PC-3 (cell line): ENCODE measurements at places on chromosomes 7 and 10. TPM values are rescaled to one million over a fixed set of nuclear protein-coding genes. Genes with fewer than 3 reads are reported as not detected.

Gene PPP1R3C
- 0.17 TPM in 1 of 2 replicates, not detected in the other for total RNA-seq

Gene TMEM130
- not detected in 2 replicates for total RNA-seq

Gene CTAGE15
- total RNA-seq, result 0.29 and 1.3 TPM in 2 replicates

Gene SPDYE8
- not detected in 2 replicates for total RNA-seq

- DNase-seq, result no peak
- H3K4me1 ChIP-seq, result peaks cover 6% of the 10 kb centered on the region; the same call in 1 of the 2 replicates
- no peaks in the 10 kb centered on the region for H3K27me3 ChIP-seq
- no peak overlapping the region for H3K4me3 ChIP-seq
- H3K27ac ChIP-seq, result no peak overlapping the region
- no peaks in the 10 kb centered on the region for H3K36me3 ChIP-seq
Measured at GRCh38 chr7:80414331-80414730, 97.5 kb downstream of the GNAT3 start.

GRCh38 chr7:27442455-27442854 is 199.9 kb downstream of the EVX1 start:
- DNase-seq, result peak; percentile 94
- peaks cover 23% of the 10 kb centered on the region for H3K4me1 ChIP-seq
- peak overlapping the region; percentile 72 for H3K27ac ChIP-seq
- H3K36me3 ChIP-seq, result no peaks in the 10 kb centered on the region
- H3K27me3 ChIP-seq, result no peaks in the 10 kb centered on the region

GRCh38 chr7:80330434-80330833 is 181.4 kb downstream of the GNAT3 start:
- no peaks in the 10 kb centered on the region for H3K4me1 ChIP-seq
- H3K4me3 ChIP-seq, result no peak overlapping the region
- DNase-seq, result no peak
- H3K27me3 ChIP-seq, result no peaks in the 10 kb centered on the region
- no peak overlapping the region for H3K27ac ChIP-seq

- H3K27me3 ChIP-seq, result no peaks in the 10 kb centered on the region
- H3K4me3 ChIP-seq, result no peak overlapping the region
- no peak overlapping the region for H3K27ac ChIP-seq
- H3K36me3 ChIP-seq, result no peaks in the 10 kb centered on the region
- no peaks in the 10 kb centered on the region for H3K4me1 ChIP-seq
Measured at GRCh38 chr7:97623333-97623732, 108.6 kb upstream of the TAC1 start.

DNA sequence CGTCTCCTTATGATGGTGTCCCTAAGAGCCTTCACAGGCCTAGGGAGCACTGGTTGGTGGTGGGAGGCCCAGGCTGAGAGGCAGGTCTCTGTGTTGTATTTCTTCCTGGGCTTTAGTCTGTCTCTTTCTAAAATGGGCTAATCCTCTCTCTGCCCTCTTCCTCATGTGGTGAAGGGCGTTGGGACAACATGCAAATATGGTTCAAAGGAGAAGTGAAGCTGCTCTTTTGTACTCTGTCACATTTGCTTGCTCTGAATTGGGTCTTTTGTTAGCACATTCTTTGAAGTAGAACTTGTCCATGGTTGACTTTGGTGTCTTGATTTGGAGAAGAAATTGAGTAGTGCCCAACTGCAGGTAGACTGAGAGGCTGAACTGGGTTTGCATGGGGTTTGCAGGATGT is 814 bp downstream of the HK1 start:
- no peaks in the 10 kb centered on the region for H3K27me3 ChIP-seq
- no peak overlapping the region for H3K4me3 ChIP-seq
- H3K4me1 ChIP-seq, result no peaks in the 10 kb centered on the region
- no peak for DNase-seq
- H3K36me3 ChIP-seq, result no peaks in the 10 kb centered on the region

DNA sequence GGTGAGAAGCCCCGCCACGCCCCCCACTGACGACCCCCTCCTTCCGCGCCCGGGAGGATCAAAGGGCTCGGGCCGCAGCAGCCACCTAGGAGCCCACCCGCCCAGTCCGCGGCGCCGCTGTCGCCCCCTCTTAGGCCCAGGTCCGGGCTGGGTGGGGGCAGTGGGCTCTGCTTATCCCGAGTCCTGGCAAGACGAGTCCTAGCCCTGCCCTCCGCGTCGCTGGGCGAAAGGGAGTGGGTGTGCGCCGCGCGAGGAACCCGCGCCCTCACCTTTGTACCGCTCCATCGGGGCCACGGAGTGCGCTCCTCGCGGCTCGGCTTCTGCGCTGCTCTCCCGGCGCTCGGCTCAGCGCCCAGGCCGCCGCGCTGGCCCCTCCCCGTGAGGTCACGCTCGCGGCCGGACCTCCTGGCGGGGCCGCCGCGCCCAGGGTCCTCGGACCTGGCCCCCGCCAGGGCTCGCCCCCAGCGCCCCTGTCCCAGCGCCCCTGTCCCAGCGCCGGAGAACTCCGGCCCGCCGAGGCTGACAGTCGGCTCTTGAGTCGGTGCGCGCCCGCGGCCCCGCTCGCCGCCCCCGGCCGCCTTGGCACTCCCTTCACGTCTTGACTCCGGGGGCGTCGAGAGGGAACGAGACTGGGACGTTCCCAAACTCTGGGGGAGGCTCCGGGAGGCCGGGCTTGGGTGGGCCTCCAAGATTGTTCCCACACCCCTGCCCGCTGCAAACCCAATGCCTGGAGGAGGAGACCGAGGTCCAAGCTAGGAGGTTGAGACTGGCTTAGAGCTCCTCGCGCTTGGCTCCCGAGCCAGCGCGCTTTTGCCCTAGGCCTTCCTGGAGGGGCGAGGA is at the start of gene AFAP1L2:
AFAP1L2 (minus strand) TSS at position 332 of the 840 bp plus-strand sequence; CDS start at position 285, 47 bp downstream.
- H3K36me3 ChIP-seq, result no peaks in the 10 kb centered on the region
- H3K27ac ChIP-seq, result no peak within 1 kb of the TSS
- peaks cover 8% of the 10 kb centered on the region; the same call in 1 of the 2 replicates for H3K4me1 ChIP-seq
- H3K27me3 ChIP-seq, result 0 out of 2 replicates have a peak, but pooled peaks cover 13% of the 10 kb centered on the region

DNA sequence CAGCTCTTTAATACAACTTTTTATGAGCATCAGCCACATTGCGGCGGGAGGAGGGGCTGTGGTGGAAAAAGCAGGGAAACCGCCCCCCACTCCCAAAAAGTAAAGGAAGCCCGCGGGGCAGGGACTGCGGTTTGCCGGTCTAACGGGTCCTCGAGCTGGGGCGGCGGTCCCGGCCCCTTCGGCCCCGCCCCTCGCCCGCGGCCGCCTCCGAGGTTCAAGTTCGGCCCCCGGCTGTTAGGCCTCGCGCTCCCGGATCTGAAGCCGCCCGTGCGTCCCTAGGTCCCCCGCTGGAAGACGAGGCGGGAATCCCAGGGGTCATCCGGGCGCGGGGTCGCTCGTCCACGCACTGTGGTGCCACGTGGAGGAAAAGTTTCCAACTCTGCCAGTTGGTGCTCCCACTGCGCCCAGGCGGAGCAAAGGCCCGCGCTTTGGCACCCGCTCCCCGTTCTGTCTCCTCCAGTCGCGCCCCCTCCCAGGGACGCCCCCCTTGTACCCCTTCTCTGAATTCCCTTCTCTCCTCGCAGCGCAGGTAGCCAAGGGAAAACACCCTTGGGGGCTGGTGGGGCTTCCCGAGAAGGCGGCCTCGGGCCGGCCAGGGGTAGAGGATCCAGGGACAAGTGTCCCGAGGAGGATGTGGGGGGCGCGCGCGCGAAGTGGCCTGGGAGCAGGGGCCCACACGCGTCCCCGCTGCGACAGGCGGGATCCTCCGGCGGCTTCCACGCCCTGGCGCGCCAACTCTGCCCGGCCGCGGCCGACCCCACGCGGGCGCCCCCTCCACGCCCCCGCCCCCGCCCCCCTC is 798 bp upstream of the AUTS2 start:
- H3K27me3 ChIP-seq, result peaks cover 48% of the 10 kb centered on the region
- H3K4me1 ChIP-seq, result no peaks in the 10 kb centered on the region; the same call in 1 of the 2 replicates
- H3K36me3 ChIP-seq, result no peaks in the 10 kb centered on the region
- DNase-seq, result no peak
- no peak overlapping the region for H3K27ac ChIP-seq

GRCh38 chr7:148230296-148230695 is 360.3 kb upstream of the C7orf33 start:
- H3K27me3 ChIP-seq, result peaks cover 36% of the 10 kb centered on the region
- no peaks in the 10 kb centered on the region for H3K4me1 ChIP-seq
- H3K4me3 ChIP-seq, result no peak overlapping the region

Gene DEPP1
- total RNA-seq, result 8.0 and 9.0 TPM in 2 replicates

- no peaks in the 10 kb centered on the region for H3K4me1 ChIP-seq
- H3K27ac ChIP-seq, result no peak overlapping the region
- DNase-seq, result no peak
- H3K36me3 ChIP-seq, result no peaks in the 10 kb centered on the region
- peaks cover 40% of the 10 kb centered on the region for H3K27me3 ChIP-seq
- H3K4me3 ChIP-seq, result no peak overlapping the region
Measured at GRCh38 chr10:104577861-104578521, 63.1 kb upstream of the SORCS3 start.

Gene TMEM229A
- not detected in 2 replicates for total RNA-seq

Gene FERD3L
- total RNA-seq, result not detected in 2 replicates

Gene CPVL
- 14.7 and 15.3 TPM in 2 replicates for total RNA-seq

GRCh38 chr10:111084366-111085255 is 7.8 kb downstream of the ADRA2A start:
- no peak for DNase-seq
- no peaks in the 10 kb centered on the region for H3K36me3 ChIP-seq
- no peak overlapping the region for H3K27ac ChIP-seq
- H3K4me3 ChIP-seq, result no peak overlapping the region
- H3K27me3 ChIP-seq, result no peaks in the 10 kb centered on the region

Gene GPR15LG
- not detected in 2 replicates for total RNA-seq

DNA sequence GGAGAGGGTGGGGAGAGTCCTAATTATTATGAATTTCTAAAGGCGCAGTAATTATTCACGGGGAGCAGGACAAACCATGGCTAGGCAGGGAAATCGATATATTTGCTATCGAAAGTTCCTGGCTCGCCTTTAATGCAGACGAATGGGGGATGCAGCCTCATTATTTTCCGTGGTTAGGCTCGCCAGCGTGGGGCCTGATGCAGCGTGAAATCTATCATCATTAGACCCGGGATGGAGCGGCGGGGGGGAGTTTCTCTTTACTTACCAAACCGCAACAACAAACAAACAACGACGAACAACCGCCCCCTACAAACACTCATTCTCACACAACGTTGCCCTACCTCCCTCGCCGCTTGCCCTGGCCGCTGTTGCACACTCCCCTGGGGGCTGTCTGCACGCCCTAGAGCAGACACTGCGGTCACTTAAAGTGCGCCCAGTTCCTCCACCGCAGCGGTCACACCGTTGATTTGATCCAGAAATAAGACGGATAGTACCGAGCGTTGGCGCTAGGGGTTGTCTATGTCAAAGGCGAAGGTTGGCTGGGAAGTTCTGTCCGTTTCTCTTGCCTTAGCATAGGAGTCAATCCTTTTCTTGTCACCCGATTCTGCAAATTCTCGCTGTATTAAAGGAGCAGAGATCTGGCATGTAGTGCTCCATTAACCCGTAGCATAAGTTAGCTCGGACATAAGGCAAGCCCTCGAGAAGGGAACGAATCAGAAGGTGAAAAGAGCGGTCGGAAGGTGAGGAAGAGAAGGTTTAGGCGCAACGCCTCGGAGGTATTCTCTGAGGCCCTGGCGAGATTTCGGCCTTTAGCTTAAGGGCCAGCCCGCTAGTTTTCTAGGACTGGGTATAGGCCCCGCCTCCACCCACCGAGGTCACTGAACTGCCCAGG is 10.4 kb downstream of the NXPH1 start:
- H3K27ac ChIP-seq, result no peak overlapping the region
- no peak overlapping the region for H3K4me3 ChIP-seq
- no peaks in the 10 kb centered on the region for H3K4me1 ChIP-seq
- no peaks in the 10 kb centered on the region for H3K27me3 ChIP-seq
- no peak for DNase-seq
- H3K36me3 ChIP-seq, result no peaks in the 10 kb centered on the region

GRCh38 chr7:44150966-44151941 is 10.1 kb upstream of the MYL7 start:
- DNase-seq, result no peak
- H3K27me3 ChIP-seq, result no peaks in the 10 kb centered on the region
- H3K27ac ChIP-seq, result no peak overlapping the region
- H3K36me3 ChIP-seq, result no peaks in the 10 kb centered on the region
- H3K4me1 ChIP-seq, result no peaks in the 10 kb centered on the region

DNA sequence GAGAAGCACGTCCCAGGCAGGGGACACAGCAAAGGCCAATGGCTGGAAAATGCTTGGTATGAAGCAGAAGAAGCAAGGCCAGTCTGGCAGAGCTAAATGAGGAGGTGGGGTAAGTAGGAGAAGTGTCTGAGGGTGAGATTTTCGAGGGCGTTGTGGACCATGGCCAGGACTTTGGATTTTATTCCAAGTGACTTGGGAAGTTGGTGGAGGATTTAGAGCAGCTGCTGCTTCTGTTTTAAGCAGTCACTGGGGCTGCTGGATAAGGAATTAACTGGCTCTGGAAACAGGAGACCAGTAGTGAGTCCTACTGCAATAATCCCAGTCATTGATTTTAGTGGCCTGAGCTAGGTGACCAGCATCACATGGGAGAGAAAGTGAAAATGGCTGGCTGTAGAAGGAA is 67.6 kb upstream of the GSDME start:
- H3K4me3 ChIP-seq, result no peak overlapping the region
- peak overlapping the region; percentile 94 for H3K27ac ChIP-seq
- peaks cover 10% of the 10 kb centered on the region for H3K36me3 ChIP-seq
- no peaks in the 10 kb centered on the region for H3K27me3 ChIP-seq
- DNase-seq, result no peak

DNA sequence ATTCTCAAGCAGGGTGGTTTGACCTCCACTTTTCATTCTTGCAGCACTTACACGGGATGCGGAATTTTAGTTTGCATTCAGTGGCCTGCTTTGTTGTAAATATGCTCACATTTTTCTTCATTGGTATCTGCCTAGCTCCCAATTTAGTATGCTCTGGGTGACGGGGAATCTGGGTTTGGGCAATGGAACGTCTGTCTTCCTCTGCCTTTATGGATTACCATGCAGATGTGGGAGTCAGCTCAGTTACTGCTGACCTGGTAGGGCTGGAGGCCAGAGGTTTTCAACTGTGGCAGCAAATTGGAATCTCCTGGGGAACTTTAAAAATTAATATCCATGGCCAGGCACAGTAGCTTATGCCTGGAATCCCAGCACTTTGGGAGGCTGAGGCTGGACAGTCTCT is 161.6 kb downstream of the CAMK1D start:
- DNase-seq, result no peak
- no peak overlapping the region for H3K27ac ChIP-seq
- H3K4me3 ChIP-seq, result no peak overlapping the region
- no peaks in the 10 kb centered on the region for H3K36me3 ChIP-seq
- no peaks in the 10 kb centered on the region for H3K4me1 ChIP-seq

DNA sequence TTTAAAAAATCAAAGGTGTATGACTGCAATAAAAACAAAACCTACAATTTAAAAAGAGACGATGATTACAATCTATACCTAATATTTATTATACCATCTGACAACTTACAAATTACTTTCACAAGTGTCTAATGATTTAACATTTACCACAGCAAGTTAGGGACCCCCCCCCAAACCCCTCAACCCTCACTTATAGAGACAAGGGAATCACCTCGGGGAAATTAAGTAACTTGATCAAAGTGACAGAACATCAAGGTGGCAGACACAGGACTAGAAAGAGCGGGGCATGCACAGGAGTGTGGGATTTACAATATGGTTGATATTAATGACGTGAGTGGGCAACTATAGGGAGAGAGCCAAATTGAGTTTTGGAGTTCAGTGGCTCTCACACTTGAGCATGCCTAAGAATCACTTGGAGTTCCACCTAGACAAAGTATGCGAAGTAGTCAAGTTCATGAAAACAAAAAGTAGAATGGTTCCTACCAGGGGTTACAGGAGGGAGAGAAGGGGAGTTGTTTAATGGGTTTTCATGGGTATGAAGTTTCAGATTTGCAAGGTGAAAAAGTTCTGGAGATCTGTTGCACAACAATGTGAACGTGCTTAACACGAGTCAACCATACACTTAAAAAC is 43.4 kb downstream of the SGMS1 start:
- no peaks in the 10 kb centered on the region for H3K36me3 ChIP-seq
- peak overlapping the region; percentile 28 for H3K27ac ChIP-seq
- H3K27me3 ChIP-seq, result no peaks in the 10 kb centered on the region
- peak; percentile 28 for DNase-seq
- H3K4me3 ChIP-seq, result peak overlapping the region; percentile 20; the same call in 1 of the 2 replicates

GRCh38 chr7:157612664-157613561 is 276.1 kb downstream of the DNAJB6 start:
- peak overlapping the region; percentile 62 for H3K4me3 ChIP-seq
- peak overlapping the region; percentile 38 for H3K27ac ChIP-seq
- H3K36me3 ChIP-seq, result no peaks in the 10 kb centered on the region
- DNase-seq, result peak; percentile 47
